ENCODE measurements at places on chromosomes 5 and 9.

- DNase-seq: no peak
Measured at GRCh38 chr5:7565559-7565958, 169.6 kb downstream of the ADCY2 start.

GRCh38 chr5:80959138-80959537, 1.0 kb upstream of the RASGRF2 start:
- no peak for DNase-seq

GRCh38 chr5:6118691-6119090, 259.7 kb downstream of the MED10 start:
- no peak for DNase-seq

- DNase-seq: no peak
Measured at GRCh38 chr9:127846443-127847177, 7.8 kb downstream of the ENG start.

DNA sequence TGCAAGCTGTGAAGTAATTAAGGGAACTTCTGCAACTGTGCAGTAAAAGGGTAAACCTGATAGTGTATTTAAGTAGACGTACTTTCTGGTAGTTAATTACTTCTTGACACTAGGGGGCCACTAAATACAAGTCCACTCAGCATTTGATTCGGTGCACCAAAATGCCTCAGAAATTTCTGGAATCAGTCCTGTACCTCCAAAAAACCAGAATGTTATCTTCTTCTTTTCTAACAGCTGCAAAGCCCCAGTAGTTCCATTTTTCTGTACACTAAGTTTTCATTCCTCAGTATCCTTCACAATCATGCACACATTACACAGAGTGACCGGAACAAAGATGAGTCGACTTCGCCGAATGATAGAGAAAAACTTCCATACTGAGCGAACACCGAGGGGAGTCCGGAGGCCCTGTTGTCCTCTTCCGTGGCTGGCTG, 484 bp downstream of the GFM2 start:
- peak; percentile 8 for DNase-seq

Measured in NCI-H510A treated with DMSO at 0.1 percent for 48 hours (cell line).